ENCODE measurements at places on chromosomes 2 and 18.

- no peak for DNase-seq
These were observed 41.8 kb downstream of the CCDC102B start for GRCh38 chr18:68839701-68840100.

DNA sequence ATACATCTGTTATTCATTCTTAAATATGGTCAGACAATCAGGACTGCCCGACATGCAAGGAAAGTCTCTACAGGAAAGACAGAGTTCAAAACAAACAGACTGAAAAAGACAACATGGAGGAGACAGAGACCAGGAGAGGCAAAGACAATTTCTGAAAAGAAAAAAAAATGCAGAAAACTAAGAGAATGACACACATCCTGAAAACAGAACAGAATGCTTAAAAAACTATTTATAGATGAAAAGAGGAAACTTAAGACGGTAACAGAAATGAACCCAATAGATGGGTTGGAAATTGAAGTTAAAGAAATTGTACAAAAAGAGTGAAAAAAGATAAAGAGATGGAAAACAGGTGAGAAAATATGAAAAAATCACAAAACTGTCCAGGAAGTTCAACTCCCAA lies 95.7 kb downstream of the BCL2 start:
- no peak for DNase-seq

DNA sequence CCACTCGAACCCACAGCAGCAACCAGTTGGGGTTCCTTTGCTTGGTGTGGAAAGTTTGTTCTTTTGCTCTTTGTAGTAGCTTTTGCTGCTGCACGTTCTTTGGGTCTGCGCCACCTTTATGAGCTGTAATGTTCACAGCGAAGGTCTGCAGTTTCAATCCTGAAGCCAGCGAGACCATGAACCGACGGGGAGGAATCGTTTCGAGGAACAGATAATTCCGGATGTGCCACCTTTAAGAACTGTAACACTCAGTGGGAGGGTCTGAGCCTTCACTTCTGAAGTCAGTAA lies 14.3 kb downstream of the GPR17 start:
- DNase-seq = no peak

- no peak for DNase-seq
These were observed 33.6 kb downstream of the CRACDL start for GRCh38 chr2:98902209-98903063.

- DNase-seq = no peak
These were observed 48.8 kb downstream of the HAUS1 start for GRCh38 chr18:46152808-46153617.

DNA sequence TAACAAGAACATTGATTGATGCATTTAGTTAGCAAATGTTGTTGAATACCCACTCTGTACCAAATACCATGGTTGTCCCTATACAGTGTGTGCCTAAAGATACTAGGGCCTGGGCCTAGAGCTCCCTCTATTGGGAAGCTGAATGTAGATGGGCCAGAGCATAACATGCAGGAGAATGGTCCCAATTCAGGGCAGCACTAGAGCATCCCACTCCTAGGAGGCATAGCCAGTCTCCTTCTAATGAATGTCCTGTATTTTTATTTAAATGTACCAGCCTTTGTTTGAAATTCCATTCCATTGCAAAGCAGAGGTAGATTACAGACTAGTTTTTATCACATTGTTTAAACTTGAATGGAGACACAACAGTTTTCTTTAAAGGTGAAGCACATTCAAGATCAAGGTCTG lies 90.6 kb downstream of the FEZ2 start:
- no peak for DNase-seq

GRCh38 chr18:9866627-9867026 lies 19.1 kb upstream of the TXNDC2 start:
- no peak for DNase-seq

GRCh38 chr2:211349031-211349430 lies 792.6 kb downstream of the CPS1 start:
- DNase-seq = no peak
